Kidney epithelial cell (primary cell): ENCODE measurements at places on chromosomes 11 and 22. TPM values are rescaled to one million over a fixed set of nuclear protein-coding genes. Genes with fewer than 3 reads are reported as not detected.

Gene ZFTA
- total RNA-seq, result 25.1 and 59.3 TPM in 2 replicates

GRCh38 chr11:72655014-72655413, 19.2 kb downstream of the PDE2A start:
- no peak for DNase-seq

- DNase-seq, result no peak
These were observed 110.8 kb upstream of the NNMT start for GRCh38 chr11:114185436-114185835.

GRCh38 chr22:50396751-50397370, 53.7 kb downstream of the PPP6R2 start:
- DNase-seq, result no peak

- DNase-seq, result no peak
These were observed 136.0 kb upstream of the ARHGAP42 start for GRCh38 chr11:100550912-100551632.

Gene KDM4D
- total RNA-seq, result 1.5 and 2.7 TPM in 2 replicates

DNA sequence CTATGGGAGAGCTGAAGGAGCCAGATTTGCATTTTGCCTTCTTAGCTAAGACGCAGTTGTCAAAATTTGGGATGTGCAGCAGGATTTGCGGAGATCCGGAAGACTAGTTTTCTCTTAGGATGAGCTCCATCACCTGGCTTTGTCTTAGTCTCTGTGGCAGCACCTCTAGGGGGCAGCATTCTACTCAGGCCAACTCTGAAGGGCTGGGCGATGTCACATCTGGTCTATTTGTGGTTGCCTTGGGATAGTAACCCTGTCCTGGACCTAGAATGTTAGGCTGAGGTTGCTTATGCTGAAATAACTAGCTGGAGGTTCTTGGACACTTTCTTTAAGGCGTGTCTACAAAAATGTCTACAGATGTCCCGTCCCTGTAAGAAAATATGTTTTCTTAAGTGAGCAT, 116.2 kb downstream of the FAT3 start:
- DNase-seq, result no peak

Gene C1QTNF5
- 2.9 and 6.2 TPM in 2 replicates for total RNA-seq

DNA sequence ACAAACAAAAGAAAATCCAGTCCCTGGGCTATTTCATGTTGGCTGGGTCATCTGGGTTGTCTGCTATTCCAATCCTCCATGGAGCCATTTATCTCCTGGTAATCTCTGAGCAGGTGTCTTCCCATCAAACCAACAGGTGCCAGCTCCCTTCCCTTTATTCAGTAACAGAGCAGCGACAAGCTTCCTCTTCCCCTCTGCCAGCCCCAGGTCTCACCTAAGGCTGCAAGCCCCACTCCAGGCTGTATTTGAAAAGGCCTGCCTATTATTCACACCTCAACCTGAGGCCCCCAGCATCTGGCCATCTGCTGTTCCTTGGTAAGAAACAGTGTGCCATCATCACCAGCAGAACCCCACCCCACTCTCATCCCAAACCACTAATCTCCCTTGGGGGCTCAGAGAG, 436.2 kb downstream of the BUD13 start:
- DNase-seq, result no peak

- DNase-seq, result no peak
These were observed 95.4 kb downstream of the GRAMD1B start for GRCh38 chr11:123525511-123525918.

GRCh38 chr22:20472629-20473442, 22.8 kb downstream of the KLHL22 start:
- no peak for DNase-seq

GRCh38 chr11:132486060-132486459, 1046.2 kb downstream of the OPCML start:
- DNase-seq, result no peak

DNA sequence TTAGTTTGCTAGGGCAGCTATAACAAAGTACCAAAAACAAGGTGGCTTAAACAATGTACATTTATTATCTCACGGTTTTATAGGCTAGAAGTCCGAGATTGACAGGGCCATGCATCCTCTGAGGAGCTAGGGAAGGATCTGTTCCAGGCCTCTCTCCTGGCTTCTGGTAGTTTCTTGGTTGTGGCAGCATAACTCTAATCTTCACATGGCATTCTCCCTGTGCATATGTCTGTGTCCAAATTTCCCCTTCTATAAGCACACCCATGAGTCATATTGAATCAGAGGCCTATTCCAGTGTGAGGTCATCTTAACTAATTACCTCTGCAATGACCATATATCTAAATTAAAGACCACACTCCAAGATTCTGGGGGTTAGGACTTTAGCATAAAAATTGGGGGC, 31.3 kb upstream of the MMP13 start:
- peak; percentile 58 for DNase-seq

DNA sequence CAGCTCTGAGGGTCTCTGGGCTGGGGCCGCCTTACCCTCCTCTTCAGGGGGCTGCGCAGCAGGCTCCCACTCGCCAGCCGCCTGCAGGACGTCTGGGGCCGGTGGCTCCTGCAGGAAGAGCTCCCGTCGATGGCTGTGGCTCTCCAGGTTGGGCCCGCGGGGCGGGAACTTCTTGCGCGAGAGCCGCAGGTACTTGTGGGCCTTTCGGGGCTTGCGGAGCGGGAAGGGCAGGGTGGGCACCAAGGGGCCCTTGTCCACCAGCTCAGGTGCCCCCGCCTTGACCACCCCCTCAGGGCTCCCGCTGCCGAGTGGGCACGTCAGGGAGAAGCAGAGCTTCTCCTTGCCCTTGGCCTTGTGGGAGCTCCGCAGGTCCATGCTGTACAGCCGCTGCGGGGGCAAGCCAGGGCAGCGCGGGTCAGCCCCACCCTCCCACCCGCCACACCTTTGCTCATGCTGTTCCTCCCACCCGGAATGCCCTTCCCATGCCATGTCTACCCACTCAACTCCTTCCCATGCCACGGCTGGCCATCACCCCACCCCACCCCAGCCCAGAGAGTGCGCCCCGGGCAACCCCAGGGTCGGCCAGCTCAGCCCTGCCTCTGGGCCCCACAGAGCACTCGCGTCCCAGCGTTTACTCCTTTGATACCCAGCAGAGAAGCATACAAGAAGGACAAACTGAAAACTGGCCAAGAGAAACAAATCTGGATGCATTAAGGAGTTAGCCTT, 18.0 kb downstream of the CBX7 start:
- DNase-seq, result no peak

GRCh38 chr11:10918698-10919097, 60.8 kb upstream of the ZBED5 start:
- DNase-seq, result no peak

GRCh38 chr22:50169774-50170341, 673 bp upstream of the PANX2 start:
- DNase-seq, result no peak

DNA sequence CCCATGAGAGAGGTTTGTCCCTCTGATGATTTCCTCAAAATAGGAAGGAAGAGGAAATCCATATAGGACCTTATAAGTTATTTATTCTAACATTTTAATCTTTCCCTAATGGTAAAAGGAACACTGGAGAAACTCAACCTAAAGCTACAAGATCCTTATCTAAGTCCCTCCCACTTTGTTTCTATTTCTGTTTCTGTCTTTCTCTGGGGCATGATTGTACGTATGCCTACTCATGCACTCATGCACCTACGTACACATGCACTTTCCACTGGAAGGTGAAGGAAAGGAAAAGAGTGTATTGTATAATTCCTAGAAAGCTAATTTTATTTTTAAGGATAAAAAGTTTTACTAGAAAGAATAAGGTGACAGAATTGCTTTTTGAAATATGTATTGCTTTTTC, 125.0 kb downstream of the RAB38 start:
- no peak for DNase-seq

- DNase-seq, result no peak
These were observed 48.8 kb upstream of the CARS1 start for GRCh38 chr11:3105791-3106735.

Gene PIM3
- 66.9 and 77.3 TPM in 2 replicates for total RNA-seq

- no peak for DNase-seq
These were observed 1411.1 kb downstream of the BRD1 start for GRCh38 chr22:48416396-48417224.

Gene CASTOR1
- 10.5 and 18.7 TPM in 2 replicates for total RNA-seq

Gene IL10RA
- 0.25 and 0.55 TPM in 2 replicates for total RNA-seq

DNA sequence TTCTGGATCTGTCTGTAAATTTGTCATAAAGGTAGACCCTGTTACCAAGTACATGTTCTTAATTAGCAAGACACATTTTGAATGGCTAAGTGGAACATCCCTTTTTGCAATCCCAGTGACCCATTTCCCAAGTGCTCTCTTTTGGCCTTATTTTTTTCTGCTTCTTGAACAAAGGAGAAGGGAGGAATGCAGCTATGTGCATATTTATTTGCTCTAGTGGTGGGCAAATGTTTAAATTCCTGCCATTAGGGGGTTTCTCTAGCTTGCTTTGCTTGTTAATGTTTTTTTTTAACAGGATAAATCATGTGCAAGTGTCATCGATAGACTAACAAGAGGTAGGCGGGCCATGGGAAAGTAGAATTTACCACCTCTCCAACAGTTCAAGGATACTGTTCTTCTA, 135.7 kb downstream of the COMMD9 start:
- DNase-seq, result no peak

Gene APOA4
- not detected in 2 replicates for total RNA-seq

DNA sequence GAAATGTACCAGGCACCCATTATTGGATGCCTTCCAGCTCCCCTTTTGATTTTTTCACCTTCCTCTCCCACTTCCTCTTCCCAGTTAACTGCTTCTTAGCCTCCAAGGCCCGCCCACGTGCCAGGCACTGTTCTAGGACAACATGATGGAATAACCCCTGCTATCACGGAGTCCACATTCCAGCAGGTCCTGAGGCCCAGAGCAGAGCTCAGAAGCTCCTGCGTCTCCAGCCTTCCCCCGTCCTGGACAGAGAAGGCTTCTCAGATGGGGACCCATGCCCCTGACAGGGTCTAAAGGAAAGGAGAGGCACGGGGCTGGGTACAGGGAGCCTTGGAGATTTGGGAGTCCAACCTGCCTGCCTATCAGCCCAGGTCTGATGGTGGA, 29.1 kb downstream of the TRIM29 start:
- no peak for DNase-seq

Gene CWF19L2
- total RNA-seq, result 7.6 and 8.7 TPM in 2 replicates

Gene OR51B5
- not detected in 2 replicates for total RNA-seq

GRCh38 chr22:47209040-47209514, 446.6 kb downstream of the TBC1D22A start:
- no peak for DNase-seq

DNA sequence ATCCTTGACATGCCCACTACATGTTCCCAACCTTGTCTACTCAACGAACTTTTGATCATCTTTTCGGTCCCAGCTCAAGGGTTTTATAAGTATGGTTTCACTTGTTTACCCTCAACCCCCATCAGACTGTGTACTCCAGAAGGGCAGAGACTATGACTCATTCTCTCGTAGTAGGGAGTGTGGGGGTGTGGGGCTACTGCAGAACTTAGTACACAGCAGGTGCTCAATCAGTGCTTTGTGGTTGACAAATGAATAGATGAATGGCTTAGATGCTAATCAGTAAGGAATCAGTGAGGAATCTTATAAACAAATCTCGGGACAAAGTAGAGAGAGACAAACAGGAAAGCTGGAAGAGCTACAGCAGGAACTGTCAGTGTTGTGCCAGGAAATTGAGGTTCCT, 151.7 kb upstream of the PLET1 start:
- DNase-seq, result no peak

DNA sequence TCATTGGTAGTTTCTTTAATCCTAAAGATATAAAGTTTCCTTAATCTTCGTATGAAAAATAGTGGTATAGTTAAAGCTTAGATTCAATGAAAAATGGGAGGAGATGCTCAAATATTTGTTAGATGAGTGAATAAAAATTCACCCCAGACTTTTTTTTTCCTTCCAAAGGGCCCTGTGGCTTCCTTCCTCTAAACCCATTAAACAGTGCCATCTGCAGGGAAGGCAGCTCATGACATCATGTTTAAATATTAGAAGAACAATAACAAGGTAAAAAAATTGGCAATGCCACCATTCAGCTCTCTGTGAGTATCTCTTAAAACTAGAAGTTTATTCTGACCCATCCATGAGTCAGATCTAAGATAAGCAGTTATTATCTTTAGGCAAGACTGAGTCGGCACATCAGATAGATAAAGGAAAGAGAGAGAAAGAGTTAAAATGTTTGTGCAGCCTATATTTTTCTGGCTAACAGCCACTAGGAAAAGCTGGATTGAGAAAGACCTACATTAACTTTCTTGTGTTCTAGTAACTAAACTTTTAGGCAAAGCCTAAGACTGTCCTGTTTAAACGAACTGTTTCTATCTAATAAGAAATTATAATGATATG, 19.1 kb upstream of the OOSP1 start:
- no peak for DNase-seq

DNA sequence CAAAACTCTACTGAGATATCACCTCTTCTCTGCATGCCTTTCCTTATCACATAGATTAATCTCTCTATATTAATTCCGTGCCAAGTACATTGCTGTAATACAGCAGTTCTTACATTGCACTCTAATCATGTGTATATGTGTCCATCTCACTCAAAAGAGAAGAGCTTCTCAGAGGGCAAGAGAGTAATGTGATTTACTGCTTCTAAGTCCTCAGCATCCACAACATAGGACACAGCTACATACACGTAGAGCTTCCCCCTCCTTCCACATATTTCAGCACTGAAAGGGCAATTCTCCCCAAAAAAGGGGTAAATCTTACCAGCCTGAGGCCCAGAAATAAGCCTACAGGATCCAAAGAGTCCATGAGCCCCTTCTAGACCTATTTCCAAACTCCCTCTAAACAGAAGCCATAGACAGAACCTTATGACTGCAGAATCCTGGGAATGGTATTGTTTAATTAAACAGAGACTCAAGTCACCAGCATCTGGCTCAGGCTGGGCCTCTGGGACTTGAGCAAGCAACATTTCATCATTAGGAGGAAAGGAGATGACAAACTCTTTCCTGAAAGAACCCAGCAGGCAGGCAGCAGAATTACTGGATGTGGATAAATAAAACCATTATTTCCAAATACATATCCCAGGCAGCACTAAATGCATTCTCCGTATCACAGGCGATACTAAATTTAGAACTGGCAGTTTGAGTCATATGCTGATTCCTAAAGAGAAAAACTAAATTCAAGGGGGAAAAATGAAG, 87.2 kb downstream of the KCNC1 start:
- no peak for DNase-seq

Gene CSTPP1
- 31.5 and 45.6 TPM in 2 replicates for total RNA-seq

Gene GGTLC3
- total RNA-seq, result not detected in 2 replicates

Gene HBE1
- not detected in 2 replicates for total RNA-seq

Gene KCNK7
- total RNA-seq, result not detected in 2 replicates

GRCh38 chr11:73260127-73260457, 12.0 kb upstream of the P2RY6 start:
- no peak for DNase-seq

Gene P2RX6
- 0.27 TPM in 1 of 2 replicates, not detected in the other for total RNA-seq

Gene SHISA8
- not detected in 2 replicates for total RNA-seq

DNA sequence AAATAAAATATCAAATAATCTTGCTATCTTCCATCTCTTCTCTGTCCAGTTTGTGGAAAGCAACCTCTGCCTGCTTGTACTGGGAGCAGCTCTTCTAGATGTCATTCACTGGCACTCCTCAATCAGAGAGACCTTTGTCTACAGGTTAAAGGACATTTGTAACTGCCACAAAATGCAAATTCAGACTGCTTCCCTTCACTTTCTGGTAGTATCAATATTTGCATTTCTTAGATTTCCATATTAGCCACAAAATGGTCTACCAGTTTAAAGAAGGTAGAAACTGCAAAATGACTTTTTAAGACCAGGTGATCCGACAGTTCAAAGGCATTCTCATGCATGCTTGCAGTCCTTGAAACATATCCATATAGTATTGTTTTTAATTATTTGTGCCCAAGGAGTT, 51.7 kb upstream of the RCN1 start:
- DNase-seq, result no peak
